Peyer's patch (tissue), 4 donors: ENCODE measurements at places on chromosomes 11 and 22. TPM values are rescaled to one million over a fixed set of nuclear protein-coding genes. Genes with fewer than 3 reads are reported as not detected.

DNA sequence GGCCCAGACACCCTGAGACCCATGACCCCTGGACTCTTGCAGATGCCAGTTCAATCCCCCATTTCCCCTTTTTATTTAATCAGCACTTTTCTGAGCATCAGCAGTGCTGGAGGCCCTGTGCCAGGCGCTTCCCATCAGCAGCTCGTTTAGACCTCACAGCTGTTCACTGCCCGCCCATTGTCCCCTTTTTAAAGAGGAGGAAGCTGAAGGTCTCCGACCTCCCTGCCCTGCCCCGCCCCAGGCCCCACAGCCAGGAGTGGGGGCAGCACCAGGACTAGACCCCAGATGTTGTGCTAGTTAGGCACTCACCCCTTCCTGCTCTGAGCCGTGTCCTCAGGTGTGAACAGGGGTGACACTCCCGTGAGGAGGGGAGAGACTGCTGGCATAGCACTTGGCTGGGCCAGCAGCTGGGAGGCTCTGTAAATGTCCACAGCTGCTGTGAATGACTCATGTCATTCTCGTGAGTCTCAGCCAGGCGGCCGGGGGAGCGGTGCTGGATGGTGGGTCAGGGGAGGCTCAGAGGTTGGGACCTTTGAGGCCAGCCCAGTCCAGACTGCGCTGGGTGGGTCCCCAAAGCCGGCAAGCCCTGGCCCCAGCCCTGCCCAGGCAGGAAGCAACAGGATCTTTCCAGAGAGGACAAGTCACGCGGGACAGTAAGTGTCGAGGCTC is 19.9 kb downstream of the EMID1 start:
- DNase-seq: peak; percentile 34

GRCh38 chr11:120281143-120281795 is 41.3 kb downstream of the POU2F3 start:
- DNase-seq: no peak

DNA sequence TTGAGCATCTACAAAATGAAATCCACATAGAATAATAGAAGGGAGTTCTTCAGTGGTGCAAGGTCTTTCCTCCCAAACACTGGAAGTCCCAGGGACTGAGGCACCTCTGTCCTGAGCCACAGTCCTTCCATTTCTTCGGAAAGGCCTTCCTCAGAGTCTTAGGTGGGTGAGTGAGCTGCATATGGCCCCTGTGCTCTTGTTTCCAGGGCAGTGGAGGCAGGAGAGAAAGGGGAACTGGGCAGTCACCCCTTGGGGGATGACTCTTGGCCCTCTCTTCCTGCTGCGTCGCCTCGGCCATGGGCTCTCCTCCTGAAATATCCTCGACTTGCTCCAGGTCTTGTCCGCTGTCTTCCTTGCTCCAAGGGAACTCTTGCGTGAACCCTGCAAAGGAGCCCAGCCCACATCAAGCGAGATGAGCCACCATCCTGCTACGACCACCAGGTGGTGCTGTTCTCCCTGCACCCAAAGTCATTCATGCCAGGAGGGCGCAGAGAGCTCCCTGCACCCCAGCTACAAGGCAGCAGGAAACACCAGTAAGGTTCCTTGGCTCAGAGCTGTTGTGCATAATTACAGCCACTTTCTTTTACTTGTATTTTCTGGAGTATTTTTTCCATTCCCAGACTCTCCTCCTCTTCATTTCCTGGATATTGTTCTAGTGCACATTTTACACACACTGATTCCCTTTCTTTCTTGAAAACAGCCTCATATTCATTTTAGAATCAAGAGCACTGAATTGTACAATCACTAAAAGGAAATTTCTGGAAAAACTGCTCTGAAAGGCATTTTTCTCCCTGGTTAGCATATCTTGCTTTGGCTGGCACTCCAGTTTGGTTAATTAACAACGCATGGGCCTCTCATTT is 397.8 kb downstream of the OPCML start:
- peak; percentile 86 for DNase-seq

DNA sequence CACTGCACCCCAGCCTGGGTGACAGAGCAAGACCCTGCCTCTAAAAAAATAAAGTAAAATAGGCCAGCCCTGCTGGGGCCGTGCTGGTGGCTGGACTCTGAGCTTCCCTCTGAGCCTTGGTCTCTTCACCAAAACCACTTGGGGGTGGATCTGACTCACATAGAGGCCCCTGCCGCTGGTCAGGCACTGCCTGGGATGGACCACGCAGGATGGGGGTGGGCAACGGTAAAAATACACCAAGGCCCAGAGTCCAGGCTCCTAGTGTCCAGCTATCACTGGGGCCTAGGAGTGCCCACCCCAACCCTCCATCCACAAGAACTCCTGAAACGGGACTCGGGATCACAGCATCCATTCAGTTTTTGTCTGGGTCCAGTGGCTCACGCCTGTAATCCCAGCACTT is 12.3 kb upstream of the UPK3A start:
- DNase-seq: no peak

- DNase-seq: no peak
These were observed 338.1 kb upstream of the NARS2 start for GRCh38 chr11:78912778-78913177.

DNA sequence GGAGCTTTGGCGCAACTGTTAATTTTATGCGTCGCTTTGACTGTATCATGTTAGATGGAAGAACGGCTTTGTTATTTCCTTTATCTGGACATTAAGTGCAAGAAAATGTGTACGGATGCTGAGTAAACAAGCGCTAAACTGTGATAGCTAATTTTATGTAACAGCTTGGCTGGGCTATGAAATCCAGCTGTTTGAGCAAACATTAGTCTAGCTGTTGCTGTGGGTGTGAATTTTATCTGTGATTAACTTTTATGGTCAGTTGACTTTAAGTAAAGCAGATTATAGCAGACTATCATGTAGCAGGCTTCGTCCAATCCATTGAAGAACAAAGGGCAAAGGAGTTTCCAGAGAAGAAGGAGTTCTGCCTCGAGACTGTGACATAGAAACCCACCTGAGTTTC is 14.0 kb downstream of the OR8A1 start:
- no peak for DNase-seq

DNA sequence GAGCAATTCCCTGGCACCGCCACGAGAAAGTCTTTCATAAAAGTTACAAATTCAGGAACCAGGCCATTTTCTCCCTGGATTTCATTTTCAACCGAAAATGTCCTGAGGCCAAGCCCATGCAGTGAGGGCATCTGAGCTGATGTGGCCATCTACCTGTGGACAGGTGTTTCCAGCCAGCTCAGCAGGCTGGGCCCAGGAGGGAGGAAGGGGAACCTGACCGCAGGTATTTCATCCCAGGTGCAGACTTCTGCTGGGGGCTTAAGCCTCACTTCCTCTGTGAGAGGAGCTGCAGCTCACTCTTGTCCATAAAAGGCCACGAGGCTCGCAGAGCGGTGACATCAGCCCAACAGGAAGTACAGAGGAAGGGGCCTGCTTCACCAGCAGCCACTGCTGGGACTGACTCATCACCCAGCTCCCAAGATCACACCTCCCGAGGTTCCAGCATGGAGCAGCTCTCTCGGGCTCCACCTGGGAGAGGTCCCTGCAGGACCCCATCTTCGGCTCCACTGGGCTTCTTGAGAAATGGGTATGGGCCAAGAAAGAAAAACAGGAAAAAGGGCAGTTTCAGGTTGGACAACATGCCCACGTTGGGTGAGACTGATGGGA is 56.4 kb downstream of the MYH9 start:
- no peak for DNase-seq

GRCh38 chr11:1827931-1828330 is 6.9 kb upstream of the SYT8 start:
- peak; percentile 37 for DNase-seq

SAA2 gene
- 3.9 TPM for total RNA-seq

GRCh38 chr11:44955015-44955738 is 4.5 kb upstream of the TP53I11 start:
- peak; percentile 77 for DNase-seq

DNA sequence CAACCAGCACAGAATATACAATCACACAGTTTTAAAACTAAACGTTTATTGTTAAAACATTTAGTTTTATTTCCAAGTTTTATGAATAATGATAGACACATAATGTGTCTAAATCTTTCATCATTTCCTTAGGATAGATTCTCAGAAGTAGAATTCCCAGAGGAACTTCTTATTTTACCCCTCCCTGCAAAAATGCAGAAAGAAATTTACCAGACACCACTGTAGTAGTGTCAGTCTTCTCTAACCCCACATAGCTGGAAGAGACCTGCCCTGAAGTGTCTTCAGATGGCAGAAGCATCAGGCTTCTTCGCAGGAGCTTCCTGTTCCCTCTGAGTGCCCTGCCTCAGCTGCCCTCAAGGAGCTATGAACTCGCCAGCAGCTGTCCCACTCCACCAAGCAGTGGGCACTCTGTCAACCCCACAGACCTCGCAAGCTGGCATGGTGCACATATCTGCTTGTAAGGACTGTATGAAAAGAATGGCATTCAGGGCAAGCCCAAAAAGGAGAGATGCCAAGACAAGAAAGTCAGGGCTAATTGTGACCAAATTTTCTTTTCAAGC is 28.5 kb upstream of the PAK1 start:
- no peak for DNase-seq

DNA sequence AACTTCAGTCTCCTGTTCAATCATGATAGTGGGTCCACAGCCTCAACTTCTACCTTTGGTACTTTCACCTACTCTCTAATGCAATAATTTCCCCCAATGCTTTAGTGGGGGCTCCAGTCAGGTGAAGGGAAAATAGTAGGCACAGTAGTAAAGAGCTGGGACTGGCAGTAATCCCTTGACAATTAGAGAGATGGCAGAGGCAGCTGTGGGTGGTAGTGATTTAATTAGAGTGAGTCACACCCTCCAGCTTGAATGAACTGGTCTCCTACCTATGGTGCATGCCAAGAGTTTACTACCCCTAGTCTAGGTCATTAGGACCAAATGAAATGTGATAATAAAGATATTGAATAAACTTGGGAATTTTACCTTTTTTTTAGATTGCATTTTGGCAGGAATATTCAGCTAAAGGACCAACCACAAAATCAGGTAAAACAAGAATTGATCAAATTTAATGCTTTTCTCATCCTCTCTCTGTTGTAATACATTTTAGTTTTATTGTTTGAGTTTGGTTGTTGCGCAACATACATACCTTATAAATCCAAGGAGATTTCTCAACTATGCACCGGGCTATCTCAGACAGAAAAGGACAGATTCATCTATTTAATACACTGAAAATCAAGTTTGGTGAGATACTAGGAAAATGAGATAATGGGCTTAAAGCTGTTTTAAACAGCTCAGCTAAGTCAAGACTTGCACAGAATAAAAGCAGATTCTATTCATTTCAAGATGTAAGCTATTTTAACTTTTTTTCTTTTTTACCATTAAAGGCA is 9.0 kb downstream of the PRRG4 start:
- DNase-seq: no peak

DNA sequence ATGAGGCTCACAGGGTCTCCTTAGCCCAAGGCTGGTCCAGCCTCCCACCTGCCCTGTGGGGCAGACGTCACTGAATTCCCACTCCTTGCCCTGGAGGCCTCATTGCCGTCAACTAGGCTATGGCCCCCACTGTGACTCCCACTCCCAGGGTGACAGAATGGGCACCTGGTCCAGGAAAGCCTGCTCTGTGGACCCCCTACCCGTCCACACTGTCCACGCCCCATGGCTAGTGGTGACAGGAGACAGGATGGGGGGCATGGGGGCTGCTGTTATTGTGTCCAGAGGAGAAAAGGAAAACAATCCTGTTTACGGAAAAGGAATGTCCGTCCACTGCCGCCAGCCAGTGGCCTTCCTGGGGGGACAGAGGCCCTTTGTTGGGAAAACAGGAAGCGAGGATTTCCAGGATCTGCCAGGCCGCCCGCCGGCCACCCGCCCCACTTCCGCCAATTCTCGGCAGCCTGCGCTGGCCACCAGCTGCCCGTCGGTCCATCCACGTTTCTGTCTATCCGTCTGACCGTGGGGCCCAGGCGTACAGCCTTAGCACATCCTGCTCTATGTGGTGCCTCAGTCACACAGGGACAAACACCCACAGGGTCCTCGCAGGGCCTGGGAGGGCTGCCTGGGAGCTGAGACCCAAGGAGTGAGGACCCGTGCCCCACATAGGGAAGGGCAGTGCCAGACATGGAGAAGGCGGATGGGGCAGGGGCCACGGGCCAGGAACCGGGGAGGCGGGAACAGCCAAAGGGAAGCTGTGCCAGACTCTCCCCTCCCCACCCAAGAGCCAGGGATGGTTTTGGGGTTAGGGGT is 19.5 kb downstream of the CRELD2 start:
- DNase-seq: no peak

GRCh38 chr22:46353483-46354105 is 18.1 kb downstream of the TRMU start:
- DNase-seq: no peak

DNA sequence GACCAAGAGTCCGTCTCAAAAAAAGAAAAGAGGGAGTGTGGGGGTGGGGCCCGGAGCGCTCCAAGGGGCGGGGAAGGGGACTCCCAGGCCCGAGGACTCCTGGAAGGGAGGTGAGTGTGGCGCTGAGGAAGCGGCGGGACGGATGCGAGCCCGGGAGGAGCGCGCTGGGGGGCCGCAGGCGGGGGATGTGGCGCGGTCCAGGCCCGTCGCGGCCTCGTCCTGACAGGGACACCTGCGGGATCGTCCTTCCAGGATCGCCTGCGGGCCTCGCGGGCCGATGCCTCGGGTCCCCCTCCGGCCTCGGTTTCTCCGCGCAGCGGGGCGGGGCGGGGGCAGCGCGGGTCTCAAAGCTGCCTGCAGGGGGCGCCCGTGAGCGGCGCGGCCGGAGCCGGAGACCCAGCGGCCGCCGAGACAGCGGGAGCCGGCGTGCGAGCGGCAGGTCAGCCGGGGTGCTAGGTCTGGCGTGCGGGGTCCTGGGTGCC is 3.8 kb upstream of the ADORA2A start:
- DNase-seq: peak; percentile 73

- peak; percentile 90 for DNase-seq
These were observed 154.9 kb upstream of the NAV2 start for GRCh38 chr11:19557720-19558140.

GRCh38 chr11:16610213-16610737 is 128.2 kb upstream of the C11orf58 start:
- DNase-seq: no peak

NAALADL1 gene
- 1,241 TPM for total RNA-seq

DNA sequence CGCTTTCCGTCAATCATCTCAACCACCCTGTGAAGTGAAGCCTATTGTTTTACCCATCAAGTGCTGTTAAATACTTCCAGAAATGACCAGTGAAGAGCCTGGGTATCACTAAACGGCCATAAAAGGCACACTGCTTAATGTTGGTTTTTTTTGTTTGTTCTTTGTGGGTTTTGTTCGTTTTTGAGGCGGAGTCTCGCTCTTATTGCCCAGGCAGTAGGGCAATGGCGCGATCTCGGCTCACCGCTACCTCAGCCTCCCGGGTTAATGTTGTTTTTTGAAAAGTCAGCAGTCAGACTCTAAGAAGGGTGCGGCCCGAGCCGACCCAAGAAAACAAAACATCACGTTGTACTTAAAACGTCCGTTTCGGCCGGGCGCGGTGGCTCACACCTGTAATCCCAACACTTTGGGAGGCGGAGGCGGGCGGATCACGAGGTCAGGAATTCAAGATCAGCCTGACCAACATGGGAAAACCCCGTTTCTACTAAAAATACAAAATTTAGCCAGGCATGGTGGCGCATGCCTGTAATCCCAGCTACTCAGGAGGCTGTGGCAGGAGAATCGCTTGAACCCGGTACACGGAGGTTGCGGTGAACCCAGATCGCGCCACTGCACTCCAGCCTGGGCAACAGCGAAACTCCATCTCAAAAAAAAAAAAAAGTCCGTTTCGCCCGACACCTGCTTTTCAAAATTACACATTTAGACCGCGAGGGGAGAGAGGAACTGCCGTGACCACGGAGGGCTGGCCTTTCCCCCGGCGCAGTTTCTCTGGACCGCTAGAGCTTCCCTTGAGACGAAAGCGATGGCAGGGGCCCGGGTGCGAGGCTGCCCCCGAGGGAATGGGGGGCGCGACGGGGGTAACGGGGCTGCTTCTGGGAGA is 714 bp downstream of the CD59 start:
- peak; percentile 47 for DNase-seq
